ENCODE measurements at places on chromosomes 4 and X.
A peak's percentile ranks its signal among the peaks of the same experiment; 100 is the strongest.

- no peak for DNase-seq
Observed at GRCh38 chr4:140609548-140610425, 41.0 kb upstream of the UCP1 start.

GRCh38 chr4:150367326-150367725, 214.6 kb upstream of the MAB21L2 start:
- no peak for DNase-seq

GRCh38 chr4:137532869-137533236, 559 bp upstream of the PCDH18 start:
- DNase-seq, result no peak

DNA sequence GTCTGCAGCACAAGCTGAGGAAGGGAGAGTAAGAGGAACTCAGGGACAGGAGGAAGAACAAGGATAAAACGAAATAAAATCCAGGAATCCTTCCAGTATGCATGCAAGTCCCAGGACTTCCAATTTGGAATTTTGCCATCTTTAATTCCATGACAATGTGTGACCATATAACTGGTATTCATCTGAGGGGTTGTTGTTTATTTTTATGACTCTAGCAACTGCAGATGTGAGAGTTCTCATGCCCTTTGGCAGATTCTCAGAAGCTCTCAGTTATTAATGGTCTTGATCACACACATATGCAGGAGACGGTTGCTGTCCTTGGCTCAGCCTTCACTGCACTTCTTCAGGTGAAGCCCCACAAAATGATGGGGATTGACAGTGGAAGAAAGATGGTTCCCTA, 148.2 kb downstream of the SMIM20 start:
- no peak for DNase-seq

- peak; percentile 80 for DNase-seq
Observed at GRCh38 chrX:48937054-48937907, 18.5 kb upstream of the PIM2 start.

DNA sequence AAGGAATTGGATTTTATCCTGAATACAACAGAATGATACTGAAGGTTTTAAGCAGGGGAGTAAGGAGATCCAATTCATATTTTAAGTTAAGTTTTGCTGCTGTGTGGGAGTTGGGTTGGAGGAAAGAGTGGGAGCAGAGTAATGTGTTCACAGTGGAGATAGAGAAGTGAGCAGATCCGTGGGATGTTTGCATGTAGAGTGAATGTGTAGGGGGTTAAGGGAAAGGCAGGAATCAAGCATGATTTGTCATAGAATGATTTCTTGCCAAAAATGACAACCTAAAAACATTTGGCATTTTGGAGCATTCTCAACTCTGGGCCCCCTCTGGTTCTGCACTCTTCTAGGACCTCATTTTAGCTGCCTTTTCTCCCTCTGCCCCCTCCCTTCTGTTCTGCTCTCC, 76.6 kb downstream of the ARHGAP10 start:
- no peak for DNase-seq

- DNase-seq, result no peak
Observed at GRCh38 chrX:108221301-108221864, 129.8 kb downstream of the ATG4A start.

- peak; percentile 24 for DNase-seq
Observed at GRCh38 chrX:150574559-150575418, 6.4 kb downstream of the MTM1 start.

GRCh38 chr4:63620271-63620670, 789.0 kb downstream of the TECRL start:
- DNase-seq, result no peak

GRCh38 chr4:67161311-67161710, 384.0 kb downstream of the CENPC start:
- no peak for DNase-seq

DNA sequence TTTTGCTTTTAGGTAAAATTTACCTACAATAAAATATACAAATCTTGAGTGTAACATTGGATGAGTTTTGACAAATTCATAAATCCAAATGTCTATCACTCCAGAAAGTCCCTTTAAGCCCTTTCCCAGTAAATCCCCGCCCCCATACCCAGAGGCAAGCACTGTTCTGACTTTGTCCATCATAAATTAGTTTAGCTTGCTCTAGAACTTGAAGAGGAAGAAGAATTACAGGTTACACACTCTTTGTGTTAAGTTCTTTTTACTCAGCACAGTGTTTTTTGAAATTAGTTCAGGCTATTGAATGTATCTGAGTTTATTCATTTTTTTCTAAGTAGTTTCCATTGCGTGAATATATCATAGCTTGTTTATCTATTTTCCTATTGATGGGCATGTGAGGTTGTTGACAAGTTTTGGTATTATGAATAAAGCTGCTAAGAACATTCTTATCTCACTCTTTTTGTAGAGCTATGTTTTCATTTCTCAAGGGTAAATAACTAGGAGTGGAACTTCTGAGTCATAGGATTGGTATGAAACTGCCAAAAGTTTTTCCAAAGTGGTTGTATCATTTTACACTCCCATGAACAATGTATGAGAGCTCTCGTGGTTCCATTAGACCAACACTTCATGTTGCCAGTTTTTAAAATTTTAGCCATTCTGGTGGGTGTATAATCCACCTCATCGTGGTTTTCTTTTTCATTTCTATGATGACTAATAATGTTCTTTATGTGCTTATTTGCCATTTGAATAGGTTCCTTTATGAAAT, 22.4 kb upstream of the HPSE start:
- DNase-seq, result no peak

GRCh38 chrX:136468391-136469103, 19.2 kb upstream of the BRS3 start:
- DNase-seq, result no peak

DNA sequence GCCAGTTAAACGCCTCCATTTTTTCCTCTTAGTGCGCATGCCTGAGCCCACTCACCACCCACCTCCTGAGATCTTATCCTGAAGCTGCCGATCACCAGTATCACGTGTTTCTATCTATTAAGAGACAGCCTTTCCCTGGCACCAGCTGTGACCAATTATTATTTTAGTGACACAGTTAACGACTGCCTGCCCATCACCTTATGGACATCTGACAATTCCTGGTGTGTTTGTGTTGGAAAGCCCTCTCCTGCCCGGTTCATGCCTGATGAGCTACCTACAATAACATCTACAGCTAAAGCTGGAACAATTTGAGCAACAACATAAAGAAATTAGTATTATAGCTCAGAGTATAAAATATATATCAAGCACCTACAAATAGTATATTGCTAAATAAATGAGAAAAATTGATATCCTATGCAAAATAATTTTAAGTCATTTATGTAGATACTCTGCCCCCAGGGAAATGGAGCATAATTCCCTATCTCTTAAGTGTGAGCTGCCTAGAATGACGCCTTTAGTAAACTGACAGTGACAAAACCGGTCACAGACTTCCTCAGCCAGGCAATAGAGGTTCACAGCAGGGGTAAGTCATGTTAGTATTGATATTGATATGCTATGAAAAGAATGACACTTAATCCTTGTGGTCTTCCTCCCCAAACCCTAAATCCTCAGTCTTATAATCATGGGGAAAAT, 862.2 kb downstream of the TRAM1L1 start:
- DNase-seq, result no peak

DNA sequence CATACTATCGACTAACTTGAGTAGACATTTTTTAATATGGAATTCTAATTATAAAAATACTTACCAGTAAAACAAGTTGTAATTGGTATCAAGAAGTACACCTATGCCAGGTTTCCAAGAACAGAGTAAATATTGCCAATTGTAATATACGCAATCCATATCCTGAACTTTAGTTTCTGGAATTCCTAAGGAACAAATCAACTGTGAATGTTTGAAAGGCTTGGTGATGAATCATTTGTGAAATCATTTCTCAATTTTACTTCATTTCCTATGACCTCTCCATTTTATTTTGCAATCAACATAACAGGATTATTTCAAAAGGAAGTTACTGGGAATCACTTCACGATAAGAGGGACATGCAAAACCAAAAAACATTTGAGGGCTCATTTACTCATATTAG, 3.7 kb downstream of the IL13RA2 start:
- DNase-seq, result no peak

DNA sequence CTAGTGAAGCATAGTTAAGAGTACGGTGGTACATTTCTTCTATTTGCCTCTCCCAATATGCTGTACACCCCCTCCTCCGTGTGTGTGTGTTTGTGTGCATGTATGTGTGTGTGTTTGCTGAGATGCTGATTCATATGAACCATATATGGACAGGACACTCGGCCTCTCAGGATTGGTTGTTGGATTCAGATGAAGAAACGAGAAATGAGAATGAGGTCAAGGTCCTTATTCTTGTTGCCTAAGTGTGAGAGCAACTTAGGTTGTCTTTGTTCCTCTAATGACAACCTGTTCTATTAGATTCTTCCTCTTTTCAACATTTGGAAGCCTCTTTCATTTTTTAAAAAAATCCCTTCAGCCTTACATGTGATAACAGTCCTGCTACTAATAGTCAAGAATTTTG, 1387.6 kb downstream of the STIM2 start:
- no peak for DNase-seq

DNA sequence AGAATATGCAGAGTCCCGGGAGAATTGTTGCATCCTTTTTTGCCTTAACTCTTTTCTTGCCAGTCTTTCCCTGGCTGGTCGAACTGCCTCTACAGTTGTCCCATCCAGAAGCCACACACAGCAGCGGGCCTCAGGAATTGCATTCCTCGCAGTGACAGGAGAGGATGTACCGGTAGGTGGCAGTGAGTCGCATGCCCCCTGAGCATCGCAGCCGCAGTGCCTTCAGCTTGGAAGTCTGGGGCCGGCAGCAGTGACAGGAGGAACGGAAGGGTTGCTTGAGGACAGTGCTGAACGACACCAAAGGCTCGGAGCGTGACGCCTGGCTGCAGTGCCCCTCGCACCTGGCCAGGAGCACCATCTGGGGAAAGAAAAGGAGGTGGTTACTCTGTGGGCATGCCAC, 23.5 kb downstream of the NDP start:
- DNase-seq, result no peak

DNA sequence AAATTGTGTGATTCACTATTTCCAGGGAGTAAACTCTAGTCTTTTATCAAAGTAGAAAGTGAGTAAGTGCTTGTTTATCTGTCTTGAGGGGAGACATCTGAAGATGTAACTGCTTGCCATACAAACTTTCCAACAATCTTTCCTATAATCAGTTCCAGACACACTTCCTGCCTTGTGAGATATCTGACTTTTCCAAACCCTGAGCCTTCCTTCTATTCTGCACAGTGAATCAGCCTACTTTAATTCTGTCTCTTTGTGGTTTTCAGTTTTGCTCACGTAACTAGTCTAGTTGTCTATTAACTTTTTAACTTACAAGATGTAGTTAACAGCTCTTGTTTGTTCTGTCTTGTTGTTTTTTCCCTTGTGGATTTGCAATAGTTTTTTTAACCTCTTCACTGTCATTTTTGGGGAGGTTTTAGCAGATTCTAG, 947.8 kb downstream of the C4orf33 start:
- DNase-seq, result no peak

GRCh38 chr4:63578383-63578782, 830.9 kb downstream of the TECRL start:
- no peak for DNase-seq

Data from activated naive CD4-positive, alpha-beta T cell treated with anti-CD3 and anti-CD28 coated beads, Interleukin-2, amount 50 U/mL, for 72 hours (primary cell).